ENCODE measurements at places on chromosomes 12 and 14.

DNA sequence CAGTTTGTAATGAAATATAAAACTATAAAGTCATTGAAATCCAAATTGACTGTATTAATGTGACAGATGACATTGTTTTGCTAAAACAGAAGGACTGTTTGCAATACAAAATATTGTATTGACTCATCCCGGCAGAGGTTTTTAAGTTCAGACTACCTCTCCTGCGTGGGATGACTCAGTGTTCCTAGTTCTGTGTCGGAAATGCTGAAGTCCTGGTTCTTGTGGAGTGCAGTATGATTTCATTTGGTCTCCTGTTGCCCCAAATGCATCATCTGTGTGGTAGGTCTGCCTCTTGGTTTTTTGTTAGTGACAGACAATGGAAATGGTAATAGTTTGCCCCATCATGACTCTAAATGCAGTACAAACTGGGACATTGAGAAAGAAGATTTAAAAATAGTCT is 27.8 kb downstream of the PELI2 start:
- no peak for DNase-seq

GRCh38 chr12:41058266-41058665 is 129.9 kb upstream of the PDZRN4 start:
- DNase-seq, result no peak

GRCh38 chr14:35352274-35353233 is 52.0 kb downstream of the NFKBIA start:
- no peak for DNase-seq

- no peak for DNase-seq
These were observed 18.5 kb downstream of the SFSWAP start for GRCh38 chr12:131729254-131729955.

GRCh38 chr12:109816870-109817269 is 16.3 kb downstream of the TRPV4 start:
- no peak for DNase-seq

Data from neuronal stem cell (in vitro differentiated cells).